Effector memory CD8-positive, alpha-beta T cell (primary cell): ENCODE measurements at places on chromosomes 13 and 19.

DNA sequence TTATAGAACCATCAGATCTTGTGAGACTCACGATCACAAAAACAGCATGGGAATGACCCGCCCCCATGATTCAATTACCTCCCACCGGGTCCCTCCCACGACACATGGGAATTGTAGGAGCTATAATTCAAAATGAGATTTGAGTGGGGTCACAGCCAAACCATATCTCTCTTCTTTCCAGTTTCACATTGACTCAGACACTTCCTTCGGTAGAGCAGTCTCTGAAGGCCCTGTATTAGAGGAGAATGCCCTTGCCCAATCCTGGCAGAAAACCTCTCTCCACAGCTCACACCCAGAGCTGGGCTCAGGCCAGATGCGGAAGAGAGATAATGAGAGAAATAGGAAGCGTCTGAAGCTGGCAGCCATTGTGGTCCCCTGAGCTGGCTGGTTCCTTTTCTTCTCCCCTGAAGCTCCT is 72.4 kb upstream of the CLDN10 start:
- no peak for DNase-seq

GRCh38 chr19:31553112-31553845 is 204.0 kb upstream of the TSHZ3 start:
- DNase-seq: no peak

DNA sequence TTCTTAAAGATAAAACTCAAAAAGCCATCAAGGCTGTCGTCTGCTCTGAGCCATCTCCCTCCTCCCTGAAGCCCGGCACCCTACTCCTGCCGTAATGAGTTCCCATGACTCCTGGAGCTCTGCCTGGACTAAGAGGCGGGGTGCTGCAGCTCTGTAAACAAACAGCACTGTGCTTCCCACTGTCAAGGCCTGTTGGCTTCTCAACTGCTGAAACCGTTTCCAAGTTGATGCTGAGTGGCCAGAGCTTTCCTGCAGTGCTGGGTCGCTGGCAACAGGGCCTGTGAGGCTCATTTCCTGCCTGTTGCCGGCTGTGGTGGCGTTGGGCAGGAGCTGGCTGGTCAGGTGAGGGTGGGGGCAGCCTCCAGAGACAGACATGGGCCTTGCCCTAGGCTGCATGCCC is 26.7 kb upstream of the ISYNA1 start:
- DNase-seq: no peak

DNA sequence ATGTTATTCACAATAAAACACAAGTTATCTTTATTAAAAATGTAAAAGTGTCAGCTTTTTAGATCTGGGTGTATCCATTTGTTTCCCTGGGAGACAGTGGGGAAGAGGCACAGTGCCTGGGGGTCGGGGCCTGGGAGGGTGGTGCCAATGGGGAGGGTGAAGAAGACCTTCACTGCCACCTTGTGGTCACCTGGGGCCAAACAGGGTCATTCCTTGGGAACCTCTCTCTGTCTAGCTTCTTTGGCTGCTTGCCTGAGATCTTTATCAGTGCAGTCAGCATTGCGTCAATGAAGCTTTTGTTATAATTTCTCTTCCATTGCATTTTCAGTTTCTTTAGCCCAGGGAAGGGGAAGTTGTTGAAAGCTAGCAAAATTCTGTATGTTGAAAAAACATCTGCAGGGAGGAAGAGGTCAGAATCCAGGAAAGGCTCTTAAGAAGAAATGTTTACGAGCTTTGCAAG is 39.1 kb downstream of the PCDH8 start:
- peak; percentile 7 for DNase-seq

DNA sequence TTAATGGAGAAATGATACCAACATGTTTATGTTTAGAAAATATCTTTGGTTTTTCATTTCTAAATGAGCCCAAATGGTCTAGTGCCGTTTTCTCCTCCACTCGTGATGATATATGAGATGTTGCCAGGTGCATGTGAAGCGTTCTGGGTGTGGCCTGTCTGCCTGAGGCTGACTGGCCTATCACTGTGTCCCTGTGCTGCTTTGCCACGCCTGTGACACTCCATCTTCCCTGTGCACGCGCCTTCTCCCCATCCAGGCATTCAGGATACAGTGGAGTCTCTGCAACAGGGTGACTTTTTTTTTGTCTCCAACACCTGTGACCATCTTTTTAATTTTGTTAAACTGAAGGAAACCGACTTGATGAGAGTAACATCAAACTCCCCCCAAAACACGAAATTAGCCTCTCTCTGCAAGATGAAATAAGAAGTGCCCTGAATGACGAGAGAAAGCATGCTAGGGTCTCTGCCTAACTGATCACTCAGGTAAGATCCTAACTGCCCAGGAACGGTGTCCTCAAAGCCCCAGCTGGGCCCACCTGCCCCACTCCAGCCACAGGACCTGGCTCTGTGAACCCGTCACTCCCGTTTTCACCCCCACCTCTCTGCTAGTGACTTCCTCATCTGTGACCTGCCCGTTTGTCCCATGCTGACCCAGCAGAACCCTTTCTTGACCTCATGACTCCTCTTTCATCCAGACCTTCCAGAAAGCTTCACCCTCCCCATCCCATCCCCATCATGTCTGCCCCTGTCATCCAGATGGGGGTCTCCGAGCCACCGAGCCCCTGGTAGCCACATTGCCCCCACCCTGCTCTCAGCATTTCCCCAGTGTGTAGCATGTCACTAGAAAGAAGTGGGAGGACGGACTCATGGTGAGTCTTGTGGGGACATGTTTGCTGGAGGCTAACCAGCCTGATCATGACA is 33.2 kb upstream of the TFDP1 start:
- no peak for DNase-seq

- peak; percentile 23 for DNase-seq
These were observed 626 bp upstream of the BCL3 start for GRCh38 chr19:44747739-44748425.

DNA sequence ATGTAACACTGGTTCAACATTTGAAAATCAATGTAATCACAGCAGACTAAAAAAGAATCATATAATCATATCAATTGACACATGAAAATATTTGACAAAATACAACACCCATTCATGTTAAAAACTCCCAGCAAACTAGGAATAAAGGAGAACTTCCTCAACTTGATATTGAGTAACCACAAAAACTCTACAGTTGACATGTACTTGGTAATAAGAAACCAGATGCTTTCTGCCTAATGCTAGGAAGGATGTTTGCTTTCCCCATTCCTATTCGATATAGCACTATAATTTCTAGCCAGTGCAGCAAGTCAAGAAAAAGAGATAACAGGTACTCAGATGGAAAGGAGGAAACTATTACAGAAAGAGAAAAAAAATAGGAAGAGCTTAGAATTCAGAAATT is 26.9 kb downstream of the UFM1 start:
- no peak for DNase-seq

- no peak for DNase-seq
These were observed 73.7 kb downstream of the CYSLTR2 start for GRCh38 chr13:48727241-48728011.

DNA sequence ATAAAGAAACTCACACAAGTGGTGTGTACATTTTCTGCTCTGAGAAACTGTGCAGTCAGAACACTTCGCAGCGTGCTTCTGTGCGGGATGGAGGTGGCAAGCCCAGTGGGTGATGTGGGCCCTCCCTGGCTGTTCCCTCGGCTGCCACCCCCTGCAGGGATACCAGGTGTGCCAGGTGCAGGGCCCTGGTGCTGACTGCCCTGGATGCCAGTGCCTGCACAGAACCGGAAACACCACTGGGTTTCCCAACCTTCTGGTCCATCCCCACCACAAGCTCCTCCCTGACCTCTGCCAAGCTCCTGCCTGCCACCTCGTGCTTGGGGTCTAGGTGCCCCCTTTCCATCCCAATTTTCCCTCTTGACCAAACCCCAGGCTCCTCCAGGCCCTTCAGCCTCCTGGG is 81.9 kb upstream of the MCF2L start:
- no peak for DNase-seq

DNA sequence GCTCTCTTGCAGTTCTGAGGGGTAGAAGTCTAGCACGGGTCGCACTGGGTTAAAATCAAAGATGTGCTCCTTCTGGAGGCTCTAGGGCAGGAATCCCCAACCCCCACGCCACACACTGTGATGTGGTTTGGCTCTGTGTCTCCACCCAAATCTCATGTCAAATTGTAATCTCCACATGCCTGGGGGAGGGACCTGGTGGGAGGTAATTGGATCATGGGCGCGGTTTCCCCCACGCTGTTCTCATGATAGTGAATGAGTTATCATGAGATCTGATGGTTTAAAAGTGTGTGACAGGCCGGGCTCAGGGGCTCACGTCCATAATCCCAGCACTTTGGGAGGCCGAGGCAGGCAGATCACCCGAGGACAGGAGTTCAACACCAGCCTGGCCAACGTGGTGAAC is 26.6 kb upstream of the CALM3 start:
- DNase-seq: no peak

GRCh38 chr19:21569494-21569865 is 64.1 kb downstream of the ZNF429 start:
- peak; percentile 43 for DNase-seq

DNA sequence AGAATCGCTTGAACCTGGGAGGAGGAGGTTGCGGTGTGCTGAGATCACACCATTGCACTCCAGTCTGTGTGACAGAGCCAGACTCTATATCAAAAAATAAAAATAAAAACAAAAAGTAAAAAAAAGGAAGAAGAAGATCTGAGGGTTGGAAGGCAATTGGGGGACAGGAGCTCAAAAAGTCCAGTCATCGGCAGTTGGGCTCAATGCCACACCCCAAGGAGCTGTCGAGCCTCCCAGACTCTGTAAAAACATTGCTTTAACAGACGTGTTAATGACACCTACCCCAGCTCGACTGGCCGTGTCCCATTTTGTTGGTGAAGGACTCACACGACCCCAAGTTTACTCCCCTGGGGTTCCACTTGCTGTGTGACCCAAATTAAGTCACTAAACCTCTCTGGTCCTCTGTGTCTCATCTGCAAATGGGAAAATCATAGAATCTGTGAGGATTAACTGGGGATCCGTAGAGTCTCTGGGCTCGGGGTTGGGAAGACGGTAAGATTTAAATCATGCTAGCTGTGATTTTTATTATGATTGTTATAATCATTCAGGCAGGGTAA is 7.0 kb downstream of the GNA15 start:
- no peak for DNase-seq

GRCh38 chr13:89205856-89206520 is 1534.8 kb downstream of the SLITRK5 start:
- no peak for DNase-seq

DNA sequence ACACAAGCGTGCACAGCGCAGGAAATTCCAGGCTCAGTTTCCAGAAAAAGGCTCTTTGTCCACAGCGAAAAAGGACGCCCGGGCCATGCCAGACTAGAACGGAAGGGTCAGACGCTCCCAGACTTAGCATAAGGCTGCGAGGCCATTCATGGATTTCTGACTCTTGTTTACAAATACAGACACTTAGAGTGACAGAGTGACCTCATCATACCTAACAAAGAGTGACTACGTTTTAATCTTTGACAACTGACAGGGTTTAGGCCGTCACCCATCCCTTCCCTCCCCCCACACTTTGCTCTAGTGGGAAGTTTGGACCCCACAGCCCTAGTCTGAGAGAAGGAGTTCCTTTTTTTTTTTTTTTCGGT is 418 bp upstream of the ZNF709 start:
- no peak for DNase-seq

DNA sequence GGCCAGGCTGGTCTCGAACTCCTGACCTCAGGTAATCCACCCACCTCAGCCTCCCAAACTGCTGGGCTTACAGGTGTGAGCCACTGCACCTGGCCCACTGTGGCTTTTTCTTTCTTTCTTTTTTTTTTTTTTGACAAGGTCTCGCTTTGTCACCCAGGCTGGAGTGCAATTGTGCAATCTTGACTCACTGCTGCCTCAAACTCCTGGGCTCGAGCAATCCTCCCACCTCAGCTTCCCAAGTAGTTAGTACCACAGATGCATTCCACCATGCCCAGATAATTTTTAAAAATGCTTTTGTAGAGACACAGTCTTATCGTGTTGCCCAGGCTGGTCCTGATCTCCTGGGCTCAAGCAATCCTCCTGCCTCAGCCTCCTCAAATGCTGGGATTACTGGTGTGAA is 12.1 kb upstream of the FCGBP start:
- DNase-seq: no peak

DNA sequence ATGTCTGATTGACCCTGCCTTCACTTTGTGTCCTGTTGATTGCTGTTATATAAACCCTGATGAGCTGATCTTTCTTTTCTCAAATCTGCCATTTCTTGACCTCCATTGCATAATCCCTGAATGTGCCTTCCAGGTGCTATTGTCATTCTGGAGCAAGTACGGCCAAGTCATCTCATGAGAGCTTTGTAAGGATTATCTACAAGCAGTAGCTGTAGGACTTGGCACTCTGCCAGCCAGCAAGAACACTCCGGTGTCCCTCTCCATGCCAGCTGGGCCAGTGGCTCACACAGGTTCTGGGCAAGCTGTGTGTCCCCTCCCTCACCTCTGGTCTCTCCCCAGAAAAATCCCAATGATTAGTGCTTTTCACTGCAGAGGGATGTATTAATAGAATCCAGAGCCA is 348.1 kb downstream of the FOXO1 start:
- no peak for DNase-seq

- no peak for DNase-seq
These were observed 12.9 kb downstream of the NHLRC3 start for GRCh38 chr13:39051157-39051556.

DNA sequence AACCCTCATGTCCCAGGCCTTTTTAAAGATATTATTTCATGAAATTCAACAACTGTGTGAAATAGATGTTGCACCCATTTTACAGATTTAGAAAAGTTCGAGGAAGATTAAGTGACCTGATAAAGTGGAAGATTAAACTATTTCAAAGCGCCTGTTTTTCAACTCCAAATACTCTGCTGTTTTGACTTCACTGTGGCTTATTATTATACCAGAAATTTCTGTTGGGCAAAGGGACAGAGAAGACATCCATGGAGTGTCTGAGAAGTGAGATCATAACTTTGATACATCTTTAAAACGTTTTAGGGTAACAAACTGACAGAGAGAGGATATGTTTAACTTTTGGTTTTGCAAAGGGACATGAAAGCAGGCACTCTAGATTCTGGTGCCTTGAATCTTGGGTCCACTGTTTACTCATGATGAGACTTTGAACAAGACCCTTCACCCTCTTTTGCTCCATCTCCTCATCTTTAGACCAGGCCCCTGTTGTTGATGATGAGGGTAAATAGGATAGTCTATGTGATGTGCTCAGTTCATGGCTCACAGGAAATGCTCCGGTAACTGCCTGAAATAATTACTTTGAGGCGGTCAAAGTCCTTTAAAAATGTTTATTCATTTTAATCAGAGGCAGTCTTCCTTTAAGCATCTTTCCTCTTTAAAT is 55.4 kb downstream of the RFC3 start:
- no peak for DNase-seq

DNA sequence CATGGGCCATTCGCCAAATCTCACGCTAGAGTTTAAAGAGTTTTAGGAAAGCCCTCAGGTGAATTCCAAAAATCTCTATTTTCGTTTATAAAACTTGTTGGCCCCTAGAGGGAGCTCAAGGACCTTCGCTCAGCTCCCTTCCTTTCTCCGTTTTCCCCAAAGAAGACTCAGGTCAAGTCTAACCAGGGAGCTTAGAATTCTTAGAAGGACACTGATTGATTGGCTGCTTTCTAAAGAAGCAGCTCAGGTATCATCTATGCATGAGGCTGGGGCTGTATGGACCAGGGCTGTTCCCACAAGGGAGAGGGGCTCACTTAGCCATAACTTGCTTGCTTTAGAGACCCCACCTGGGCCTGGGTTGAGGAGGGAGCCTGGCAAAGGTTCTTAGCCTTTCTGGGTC is 20.5 kb downstream of the DZIP1 start:
- DNase-seq: no peak
